ENCODE measurements at places on chromosomes 16 and 17.
A peak's percentile ranks its signal among the peaks of the same experiment; 100 is the strongest.

GRCh38 chr16:57299009-57299718, 14.7 kb upstream of the PLLP start:
- peak; percentile 87 for DNase-seq

DNA sequence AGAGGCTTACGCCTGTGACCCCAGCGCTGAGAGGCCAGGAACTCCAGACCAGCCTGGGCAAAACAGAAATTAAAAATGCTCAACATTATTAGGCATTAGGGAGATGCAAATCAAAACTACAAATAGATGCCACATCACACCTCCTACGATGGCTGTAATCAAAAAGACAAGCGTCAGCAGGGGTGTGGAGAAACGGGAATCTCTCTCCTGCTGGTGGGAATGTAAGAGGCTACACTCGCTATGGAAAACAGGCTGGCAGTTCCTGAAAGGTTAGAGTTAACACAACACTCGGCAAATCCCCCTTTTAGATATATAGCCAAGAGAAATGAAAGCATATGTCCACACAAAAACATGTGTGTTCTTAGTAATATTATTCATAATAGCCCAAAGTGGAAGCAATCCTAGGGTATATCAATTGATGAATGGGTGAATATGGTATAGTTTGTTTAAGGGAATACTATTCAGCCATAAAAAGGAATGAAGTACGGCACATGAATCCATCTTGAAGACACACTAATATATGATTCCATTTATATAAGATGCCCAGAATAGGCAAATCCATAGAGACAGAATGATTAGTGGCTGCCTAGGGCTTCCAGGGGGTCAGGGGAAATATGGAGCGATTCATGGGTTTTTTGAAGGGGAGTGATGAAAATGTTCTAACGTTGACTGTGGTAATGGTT, 1.8 kb upstream of the NPRL3 start:
- no peak for DNase-seq

- DNase-seq, result no peak
These were observed 59.7 kb upstream of the TNRC6C start for GRCh38 chr17:77898521-77899434.

DNA sequence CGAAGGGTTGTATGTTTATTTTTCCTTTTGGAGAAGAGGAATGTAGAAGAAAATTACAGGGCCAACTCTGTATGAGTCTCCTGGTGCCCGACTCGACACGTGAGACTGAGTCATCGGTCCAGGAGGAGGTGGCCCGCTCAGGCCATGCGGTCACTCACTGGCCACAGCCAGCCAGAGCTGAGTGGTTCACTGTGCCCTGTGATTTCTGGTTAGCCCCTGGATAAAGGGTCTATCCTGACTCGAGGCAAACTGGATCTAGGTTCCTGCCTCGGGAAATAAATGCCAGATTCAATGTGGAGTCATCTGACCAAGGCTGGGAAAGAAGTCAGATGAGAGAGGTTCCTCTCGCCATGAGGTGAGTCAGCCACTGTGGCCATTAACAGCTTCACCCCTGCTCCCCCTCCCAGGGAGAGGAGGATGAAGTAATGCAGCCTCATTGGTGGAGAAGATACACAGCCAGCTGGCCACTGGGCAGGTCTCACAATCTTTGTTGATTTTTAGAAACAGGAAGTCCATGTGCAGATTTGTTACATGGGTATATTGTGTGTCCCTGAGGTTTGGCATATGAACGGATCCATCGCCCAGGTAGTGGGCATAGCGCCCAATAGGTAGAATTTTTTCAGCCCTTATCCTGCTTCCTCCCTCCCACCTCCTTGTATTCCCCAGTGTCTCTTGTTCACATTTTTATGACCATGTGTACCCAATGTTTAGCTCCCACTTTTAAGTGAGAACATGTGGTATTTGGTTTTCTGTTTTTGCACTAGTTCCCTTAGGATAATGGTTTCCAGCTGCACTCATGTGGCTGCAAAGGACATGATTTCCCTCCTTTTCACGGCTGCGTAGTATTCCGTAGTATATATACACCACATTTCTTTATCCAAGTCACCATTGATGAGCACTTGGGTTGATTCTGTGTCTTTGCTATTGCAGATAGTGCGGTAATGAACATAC, 21.7 kb upstream of the USP36 start:
- peak; percentile 97 for DNase-seq

- no peak for DNase-seq
These were observed 17.5 kb downstream of the GUCY2D start for GRCh38 chr17:8019665-8020650.

DNA sequence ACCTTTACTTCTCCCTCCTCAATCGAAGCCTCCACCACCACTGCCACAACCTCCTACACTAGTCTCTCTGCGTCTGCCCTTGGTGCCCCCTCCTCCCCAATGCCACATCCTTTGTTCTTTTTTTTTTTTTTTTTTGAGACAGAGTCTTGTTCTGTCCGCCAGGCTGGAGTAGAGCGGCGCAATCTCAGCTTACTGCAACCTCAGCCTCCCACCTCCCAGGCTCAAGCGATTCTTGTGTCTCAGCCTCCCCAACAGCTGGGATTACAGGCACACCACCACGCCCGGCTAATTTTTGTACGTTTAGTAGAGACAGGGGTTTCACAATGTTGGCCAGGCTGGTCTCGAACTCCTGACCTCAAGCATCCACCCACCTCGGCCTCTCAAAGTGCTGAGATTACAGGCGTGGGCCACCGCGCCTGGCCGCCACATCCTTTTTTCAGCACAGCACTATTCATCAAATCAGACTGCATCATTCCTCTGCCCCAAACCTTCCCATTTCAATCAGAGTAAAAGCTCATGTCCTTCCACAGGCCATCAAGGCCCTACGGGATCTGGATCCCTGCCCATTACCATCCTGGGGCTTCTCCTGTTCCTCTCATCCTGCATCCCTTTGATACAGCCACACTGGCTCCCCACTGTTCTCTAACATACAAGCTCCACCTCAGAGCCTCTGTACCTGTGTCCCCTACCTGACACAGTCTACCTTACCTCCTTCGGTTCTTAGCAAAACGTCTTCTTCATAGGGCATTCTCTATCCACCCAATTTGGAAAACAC, 2.0 kb downstream of the KLHL11 start:
- DNase-seq, result no peak

DNA sequence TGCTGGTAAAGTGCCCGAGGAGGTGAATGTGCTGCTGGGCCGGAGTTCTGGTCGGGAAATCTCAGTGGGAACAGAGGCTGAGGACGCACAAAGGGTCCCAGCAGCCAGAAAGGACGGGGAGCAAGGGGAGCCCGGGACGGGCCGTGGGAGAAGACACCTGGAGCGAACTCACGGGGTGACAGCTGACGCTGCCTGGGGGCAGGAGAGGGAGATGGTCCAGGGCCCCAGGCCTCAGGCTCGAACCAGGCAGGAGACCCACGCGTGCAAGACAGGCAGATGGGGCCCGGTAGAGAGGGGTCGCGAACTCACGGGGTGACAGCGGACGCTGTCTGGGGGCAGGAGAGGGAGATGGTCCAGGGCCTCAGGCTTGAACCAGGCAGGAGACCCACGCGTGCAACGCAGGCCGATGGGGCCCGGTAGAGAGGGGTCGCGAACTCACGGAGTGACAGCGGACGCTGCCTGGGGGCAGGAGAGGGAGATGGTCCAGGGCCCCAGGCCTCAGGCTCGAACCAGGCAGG, 72.9 kb downstream of the METRNL start:
- DNase-seq, result no peak

- DNase-seq, result no peak
These were observed 837 bp upstream of the PER1 start for GRCh38 chr17:8153031-8153451.

DNA sequence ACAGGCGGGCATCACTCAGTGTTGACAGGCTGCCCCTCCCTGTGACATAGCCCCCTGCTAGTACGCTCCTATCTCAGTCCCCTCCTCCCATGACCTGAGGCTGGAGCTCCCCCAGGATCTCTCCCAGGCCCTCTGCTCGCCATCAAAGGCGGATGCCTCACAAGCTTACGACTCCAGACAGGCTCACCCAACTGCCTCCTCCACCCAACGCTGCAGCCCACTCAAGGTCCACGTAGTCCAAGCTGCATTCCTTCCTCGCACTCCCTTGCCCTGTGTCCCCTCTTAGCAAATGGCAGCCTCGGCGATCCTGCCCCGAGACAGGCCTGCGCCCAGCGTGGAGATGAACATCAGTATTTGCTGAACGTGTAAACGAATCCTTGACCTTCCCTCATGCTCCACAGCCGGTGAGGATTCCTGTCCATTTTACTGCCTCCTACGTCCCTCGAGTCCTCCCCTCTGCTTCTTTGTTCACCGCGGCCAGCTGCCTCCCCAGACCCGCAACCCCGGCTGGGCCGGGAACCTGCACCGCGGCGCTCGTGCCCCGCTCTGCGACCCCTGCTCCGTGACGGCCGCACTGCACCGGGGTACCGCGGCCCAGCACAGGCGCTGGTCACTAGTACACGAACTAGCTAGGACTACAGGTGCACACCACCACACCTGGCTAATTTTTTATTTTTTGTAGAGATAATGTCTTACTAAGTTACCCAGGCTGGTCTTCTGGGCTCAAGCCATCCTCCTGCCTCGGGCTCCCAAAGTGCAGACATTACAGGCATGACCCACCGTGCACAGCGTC, 838 bp upstream of the TMEM97 start:
- no peak for DNase-seq

DNA sequence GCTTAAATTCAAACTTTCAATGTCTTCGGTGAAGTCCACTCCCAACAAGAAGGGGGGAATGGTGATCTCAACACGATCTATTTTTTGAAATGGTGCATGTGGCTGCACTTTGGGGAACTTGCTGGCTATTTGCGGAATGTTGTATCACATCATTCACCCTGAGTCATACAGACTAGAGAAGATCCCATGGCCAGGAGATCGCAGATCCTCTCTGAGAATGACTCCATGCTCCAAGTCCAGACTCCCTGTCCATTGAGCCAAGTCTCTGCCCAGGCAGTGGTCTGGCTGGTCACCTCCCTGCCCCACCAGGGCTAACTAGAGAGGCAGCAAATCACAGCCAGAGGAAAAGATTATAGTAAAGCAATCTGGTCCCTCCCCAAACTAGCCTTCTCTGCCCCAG, 120.6 kb downstream of the XYLT1 start:
- no peak for DNase-seq

DNA sequence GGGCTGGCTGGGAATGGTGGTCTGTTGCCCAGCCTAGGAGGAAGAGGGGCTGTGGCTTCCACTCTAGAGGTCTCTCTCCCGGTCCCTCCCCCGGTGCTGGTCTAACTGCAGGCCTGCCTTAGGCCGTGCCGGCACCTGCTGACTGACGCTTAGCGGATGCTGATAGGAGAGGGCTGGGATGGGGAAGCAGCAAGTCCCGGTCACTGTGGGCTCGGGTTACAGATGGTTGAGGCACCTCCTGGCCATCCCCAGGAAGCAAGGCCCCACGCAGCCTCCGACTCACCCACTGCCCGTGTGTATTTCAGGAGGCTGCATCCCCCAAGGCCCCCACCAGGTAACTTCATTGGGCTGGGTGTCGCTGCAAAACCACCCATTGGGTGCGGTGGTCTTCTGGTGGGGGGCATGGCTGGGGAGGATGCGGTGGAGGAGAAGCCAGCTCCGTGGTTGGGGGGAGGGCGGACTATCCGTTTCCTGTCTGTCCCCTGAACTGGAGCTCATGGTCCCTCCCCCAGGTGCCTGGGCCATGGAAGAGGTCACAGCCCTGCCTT, 278.9 kb downstream of the SEC14L1 start:
- peak; percentile 65 for DNase-seq

- no peak for DNase-seq
These were observed 87.4 kb upstream of the COX10 start for GRCh38 chr17:13981881-13982280.

GRCh38 chr17:76500747-76501017, 541 bp downstream of the RHBDF2 start:
- no peak for DNase-seq

DNA sequence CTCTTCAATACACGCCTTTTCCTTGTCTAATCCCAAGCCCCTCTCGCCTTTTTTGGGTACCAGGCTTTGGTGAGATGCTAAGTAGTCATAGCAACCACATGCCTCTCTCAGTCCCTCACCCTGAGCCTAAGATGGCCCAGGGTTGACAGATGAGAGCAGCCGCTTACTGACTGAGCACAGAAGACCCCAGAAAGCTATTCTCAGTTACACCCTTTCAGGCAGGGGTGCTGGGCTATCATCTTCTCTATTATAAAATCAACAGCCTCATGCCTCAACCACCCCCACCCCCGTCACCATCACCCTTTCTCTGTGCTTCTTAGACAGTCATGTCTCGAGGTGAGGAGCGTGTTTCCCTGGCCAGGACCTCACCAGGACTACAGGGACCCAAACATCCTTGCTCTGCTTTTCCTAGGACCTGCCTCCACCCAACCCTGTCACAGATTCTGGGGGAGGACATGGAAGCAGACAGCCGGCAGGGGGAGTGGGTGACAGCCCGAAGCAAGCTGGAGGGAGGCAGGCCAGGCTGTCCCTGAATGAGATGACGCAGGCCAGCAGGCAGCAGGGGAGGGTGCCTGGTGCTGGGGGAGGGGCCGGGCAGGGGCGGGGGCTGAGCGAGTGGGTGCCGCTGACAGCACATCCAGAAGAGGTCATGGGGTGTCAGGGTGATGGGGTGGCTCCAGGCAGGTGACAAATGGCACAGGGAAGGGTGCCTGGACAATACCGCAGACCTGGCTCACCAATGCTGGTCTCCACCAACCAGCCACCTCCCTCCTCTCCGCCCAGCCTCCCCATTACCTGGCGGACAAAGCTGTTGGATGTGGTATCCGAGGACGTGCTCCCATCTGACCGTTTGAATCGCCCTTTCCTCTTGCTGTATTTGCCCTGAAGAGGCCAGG, 3.1 kb downstream of the CACNB1 start:
- DNase-seq, result peak; percentile 85

- DNase-seq, result no peak
These were observed 34.4 kb upstream of the DNAH17 start for GRCh38 chr17:78611607-78612006.

GRCh38 chr16:81265658-81266451, 27.4 kb downstream of the BCO1 start:
- DNase-seq, result peak; percentile 42

GRCh38 chr16:3974751-3975150, 94.2 kb upstream of the CREBBP start:
- DNase-seq, result no peak

GRCh38 chr17:83067071-83067717, 12.2 kb upstream of the METRNL start:
- no peak for DNase-seq

GRCh38 chr16:85512808-85513115, 100.4 kb upstream of the GSE1 start:
- no peak for DNase-seq

DNA sequence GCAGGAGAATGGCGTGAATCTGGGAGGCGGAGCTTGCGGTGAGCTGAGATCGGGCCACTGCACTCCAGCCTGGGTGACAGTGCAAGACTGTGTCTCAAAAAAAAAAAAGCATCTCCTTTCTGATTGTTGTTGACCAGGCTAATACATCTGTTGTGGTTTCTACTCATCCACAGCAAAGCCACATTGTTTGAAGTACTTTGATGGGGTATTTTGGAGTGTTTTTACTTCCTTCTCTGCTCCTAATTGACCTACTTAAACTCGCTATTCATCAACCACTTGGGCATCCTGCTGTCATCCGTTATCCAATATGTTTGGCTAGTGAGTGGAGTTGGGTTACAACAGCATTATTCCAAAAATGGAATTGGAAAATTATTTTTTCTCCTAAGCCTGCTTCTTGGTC, 3.5 kb upstream of the CDC27 start:
- DNase-seq, result peak; percentile 51

GRCh38 chr16:54843424-54843750, 87.3 kb upstream of the IRX5 start:
- DNase-seq, result no peak

Measured in foreskin fibroblast (primary cell).